ENCODE measurements at places on chromosomes 3 and 15.
A peak's percentile ranks its signal among the peaks of the same experiment; 100 is the strongest.

GRCh38 chr15:73246898-73247297 lies 121.9 kb downstream of the HCN4 start:
- DNase-seq = no peak

DNA sequence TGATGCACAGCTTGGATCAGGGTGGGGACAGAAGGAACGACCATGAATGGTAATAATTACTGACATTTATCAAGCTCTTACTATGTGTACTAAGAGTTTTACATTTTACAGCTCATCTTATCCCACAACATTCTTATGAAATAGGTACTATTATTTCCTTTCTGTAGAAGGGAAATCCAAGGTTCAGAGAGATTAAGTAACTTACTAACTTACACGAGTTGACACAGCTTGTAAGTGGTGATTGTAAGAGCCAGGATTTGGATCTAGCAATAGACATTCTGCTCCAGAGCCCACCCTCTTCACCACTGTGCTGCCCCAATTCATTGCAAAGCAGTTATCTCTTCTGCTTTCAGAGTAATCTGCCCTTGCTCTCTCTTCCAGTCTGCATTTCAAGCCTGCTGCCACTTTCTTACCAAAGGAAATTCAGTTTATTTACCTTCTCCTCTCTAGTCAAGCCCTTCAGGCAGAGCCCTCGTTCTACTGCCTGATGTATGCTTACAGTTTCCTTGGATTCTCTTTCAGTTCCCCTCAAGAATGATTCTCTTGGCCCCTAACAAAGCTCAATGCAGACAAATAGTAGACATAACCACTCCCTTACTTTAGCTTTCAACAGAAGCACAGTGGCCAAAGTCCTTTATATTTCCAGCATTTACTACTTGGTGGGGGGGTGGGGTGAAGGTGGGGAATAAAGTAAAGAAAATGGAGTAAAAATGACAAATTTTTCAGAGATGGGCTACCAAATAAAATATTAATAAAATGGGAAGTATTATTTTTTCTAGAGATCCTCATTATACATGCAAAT lies 65.8 kb downstream of the ATP8B4 start:
- no peak for DNase-seq

- peak; percentile 25 for DNase-seq
Observed at GRCh38 chr3:50450209-50450921, 53.1 kb downstream of the CACNA2D2 start.

GRCh38 chr3:76044601-76045600 lies 259.6 kb upstream of the ZNF717 start:
- no peak for DNase-seq

- DNase-seq = no peak
Observed at GRCh38 chr3:59769127-59769750, 719.4 kb upstream of the CFAP20DC start.

- no peak for DNase-seq
Observed at GRCh38 chr3:82556113-82556512, 794.7 kb upstream of the GBE1 start.
